Stimulated activated CD8-positive, alpha-beta memory T cell treated with anti-CD3 and anti-CD28 coated beads, Interleukin-15, amount 100 ng/mL, for 4 hours (primary cell): ENCODE measurements at places on chromosomes 6 and 20.

- no peak for DNase-seq
Measured at GRCh38 chr20:24692446-24693200, 223.2 kb downstream of the SYNDIG1 start.

GRCh38 chr6:115411756-115412155 is 648.9 kb downstream of the FRK start:
- DNase-seq: no peak

GRCh38 chr6:129893640-129894039 is 32.5 kb upstream of the TMEM244 start:
- DNase-seq: no peak

- no peak for DNase-seq
Measured at GRCh38 chr6:39441986-39442385, 119.5 kb upstream of the KCNK16 start.

GRCh38 chr6:145729887-145730286 is 5.4 kb downstream of the EPM2A start:
- DNase-seq: no peak

DNA sequence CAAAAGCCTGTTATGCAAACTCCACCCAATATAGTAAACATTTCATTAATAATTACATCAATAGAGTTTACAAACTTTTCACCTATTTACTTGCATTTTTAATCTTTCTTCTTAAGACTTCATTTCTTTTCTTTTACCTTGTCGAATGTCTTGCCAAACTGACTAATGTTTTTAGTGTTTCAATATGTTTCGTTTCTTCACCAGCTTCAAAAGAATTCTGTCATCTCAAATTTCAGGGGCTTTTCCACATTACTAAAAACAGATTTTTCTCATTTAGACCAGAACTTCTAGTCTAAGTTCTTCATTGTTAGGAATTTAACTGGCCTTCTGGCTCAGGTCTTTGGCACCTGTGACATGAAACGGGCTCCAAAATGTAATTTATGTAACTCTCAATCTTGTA is 196.5 kb downstream of the ARHGAP18 start:
- no peak for DNase-seq

- no peak for DNase-seq
Measured at GRCh38 chr6:35449287-35449881, 2.8 kb upstream of the FANCE start.

DNA sequence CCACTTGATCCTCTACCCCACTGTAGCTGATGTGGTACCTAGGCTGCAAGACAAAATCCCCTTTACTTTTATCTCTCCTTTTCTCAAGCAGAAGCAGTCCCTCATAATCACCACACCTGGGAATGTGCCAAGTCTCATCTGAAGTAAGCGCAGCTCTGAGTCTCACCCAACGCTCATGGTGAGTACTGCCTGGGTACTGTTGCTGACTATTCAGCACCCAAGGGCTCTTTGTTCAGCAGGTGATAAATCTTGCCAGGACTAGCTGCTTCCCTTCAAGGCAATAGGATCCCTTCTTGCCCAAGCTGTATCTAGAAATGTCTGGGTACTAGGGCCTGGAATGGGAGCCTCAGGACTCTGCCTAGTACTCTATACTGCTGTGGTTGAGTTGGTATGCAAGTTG is 70.9 kb downstream of the GCLC start:
- DNase-seq: no peak

DNA sequence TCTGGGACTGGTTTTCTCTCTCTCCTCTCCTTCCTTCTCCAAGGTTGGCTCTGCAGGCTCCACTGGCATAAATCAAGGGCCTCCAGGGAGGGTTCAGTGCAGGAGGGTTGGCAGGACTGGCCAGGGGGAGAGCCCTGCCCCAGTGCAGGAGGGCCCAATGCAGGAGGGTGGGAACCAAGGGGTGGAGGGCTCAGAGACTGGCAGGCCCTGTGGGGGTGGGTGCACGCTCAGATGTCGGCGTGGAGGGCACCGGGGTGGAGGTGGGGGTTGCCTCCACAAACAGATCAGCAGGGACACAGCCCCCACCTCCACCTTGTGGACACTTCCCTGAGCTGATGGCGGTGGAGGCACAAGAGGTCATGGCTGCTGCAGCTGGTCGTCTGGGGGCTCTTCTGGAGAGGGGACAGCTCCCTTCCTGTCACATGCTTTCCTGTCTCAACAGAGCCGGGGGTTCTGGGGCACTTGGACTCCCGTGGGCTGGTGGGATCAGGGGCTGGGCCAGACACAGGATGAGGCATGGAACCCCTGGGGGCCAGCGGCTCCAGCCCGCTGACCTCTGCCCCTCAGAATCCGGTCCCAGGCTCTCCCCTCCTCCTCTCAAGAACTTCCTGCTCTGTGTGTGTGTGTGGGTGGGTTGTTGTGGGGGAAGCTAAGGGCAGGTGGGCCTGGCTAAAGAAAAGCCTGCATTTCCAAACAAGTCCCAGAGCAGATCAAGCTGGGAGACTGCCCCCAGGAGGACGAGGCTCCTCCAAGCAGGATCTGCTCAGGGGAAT is 2.7 kb upstream of the ABHD16B start:
- DNase-seq: no peak

DNA sequence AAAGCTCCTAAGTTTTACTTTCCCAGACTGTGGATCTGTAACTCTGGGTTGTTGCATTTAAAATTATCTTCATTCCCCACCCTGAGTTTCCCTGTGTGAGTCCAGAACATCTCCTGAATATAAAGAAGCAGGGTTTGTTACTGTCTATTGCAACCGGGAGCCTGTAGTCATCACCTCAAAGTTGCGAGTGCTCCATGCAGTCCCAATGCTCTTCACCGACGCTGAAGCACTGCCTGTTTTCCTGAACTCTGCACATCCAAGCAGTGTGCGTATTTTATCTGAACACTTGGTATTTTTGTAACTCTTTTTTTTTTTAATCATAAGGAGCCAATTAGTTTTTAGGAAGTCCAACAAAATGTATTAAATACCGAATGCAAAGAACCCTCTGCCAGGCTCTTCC is 907 bp upstream of the HLA-B start:
- DNase-seq: no peak

DNA sequence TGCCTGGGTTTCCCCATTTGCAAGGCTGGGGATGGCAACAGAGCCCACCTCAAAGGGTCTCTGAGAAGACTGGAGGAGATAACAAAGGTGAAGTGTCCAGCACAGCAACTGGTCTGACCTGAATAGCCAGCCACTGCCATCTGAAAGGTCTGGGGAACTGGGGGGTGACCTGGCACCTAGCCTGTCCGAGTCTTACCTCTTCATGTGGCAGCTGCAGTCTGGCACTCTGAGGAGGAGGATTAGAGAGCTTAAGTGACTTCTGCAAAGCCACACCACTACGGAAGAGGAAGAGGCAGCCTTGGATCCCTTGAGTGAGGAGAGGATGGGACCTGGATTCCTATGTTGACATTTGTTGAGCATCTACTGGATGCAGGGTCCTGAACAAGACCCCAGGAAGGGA is 22.2 kb downstream of the C20orf203 start:
- DNase-seq: no peak

DNA sequence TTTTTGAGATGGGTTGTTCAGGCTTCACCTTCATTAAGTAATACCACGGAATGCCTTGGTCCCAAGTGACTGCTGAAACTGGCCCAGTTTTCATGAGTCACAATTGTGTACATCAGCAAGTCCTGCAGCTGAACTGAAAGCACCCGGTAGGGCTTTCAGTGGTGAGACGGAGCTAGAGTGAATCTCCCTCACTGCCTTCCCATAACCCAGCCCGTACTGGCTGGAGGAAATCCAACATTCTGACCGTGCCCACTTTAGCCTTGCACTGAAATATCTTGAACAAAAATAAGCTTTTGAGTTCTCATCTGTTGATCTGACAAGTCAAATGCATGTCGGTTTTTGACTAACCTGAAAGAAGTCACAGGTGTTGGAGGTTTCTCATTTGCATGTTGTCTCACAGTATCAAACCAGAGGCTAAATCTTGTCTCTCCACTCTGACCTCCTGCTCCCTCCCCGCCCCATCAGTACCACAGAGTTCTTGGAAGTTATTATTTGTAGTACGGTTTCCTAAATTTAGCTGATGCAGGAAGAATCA is 35.9 kb downstream of the DUSP22 start:
- no peak for DNase-seq

DNA sequence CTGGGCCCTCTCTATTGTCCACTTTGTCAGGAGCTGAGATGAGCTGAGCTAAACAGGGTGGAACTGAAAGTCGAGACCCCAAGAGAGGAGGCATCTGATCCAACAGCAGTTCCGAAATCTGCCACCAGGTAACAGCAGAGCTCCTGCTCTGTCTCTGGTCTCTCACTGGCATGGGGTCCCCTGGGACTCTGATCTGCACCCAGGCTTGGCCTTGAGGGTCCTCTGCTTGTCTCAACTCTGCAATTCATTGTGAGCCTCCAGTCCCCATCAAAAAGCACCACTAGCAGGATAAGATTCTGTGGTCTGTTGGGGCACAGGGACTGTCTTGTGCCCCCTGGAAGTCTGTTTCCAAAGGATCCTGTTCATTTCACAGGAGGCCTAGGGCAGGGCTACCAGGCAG is 62.5 kb upstream of the TOP1 start:
- no peak for DNase-seq

DNA sequence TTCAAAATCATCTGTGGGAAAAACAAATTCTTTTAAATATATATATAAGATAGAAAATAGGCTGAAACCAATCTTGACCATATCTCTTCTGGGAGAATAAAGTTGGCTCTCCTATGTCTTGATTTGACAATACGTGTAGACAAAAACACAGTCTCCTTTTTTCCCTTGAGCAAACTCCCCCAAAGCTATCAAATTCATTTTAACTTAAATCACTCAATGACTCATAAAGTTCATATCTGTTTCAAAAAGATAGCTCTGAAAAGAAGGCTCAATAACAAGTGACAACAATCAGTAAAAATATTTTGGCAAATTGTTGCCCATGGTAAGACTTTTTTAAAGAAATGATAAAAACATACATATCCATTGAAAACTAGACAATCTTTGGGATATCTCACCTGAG is 236.0 kb upstream of the TENT5A start:
- DNase-seq: no peak

DNA sequence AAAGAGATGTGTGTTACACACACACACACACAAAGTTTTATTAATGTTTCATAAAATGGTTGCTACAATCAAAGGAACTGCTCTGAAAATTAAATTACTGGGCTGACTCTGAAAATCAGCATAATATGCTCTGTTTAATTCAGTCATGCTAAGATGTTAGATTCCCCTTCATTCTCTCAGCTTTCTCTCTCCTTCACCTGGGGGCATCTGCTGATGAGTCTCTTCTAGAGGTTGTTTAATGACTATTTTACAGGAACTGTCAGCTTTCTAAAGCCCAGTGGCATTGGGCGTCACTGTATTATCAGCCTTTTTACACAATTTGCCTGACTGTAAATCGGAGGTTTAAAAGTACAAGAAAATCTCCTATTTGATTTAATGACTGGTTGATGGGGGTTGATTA is 559.7 kb upstream of the POU3F2 start:
- DNase-seq: no peak

DNA sequence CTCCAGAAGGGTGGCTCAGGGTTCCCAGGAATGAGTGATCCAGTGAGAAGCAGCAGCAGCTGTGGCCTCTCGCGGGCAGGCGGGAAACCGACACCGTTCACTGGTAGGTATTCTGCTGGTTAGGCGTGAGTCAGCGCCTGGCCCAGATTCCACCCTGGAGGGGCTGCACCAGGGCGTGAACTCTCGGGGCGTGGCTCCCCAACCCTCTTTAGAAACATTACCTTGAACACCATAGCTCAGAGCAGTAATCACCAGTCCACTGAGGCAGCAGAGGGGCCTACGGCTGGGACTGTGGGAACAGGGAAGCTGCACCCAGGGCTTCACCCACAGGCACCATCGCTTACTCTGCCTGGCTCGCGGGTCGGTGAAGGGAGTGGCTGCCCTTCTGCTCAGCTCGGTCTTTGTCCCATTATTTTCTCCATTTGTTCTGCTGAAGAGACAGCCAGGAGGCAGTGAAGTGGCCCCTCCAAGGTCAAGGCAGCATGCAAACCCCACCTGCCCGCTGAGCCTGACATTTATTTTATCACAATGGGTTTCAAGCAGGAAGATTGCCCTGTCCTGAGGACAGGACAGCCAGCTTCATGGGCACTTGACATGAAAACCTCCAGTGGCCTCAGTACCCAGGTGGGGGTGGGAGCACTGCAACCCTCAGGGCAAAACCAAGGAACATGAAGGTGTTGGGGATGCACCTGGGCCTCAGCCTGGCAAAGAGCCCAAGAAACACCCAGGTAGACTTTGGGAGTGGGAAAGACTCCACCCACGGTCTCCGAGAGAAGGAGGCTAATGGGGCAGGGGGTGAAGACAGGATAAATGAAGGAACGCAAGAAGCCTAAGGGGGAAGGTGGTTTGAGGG is 51.0 kb upstream of the CD93 start:
- no peak for DNase-seq

DNA sequence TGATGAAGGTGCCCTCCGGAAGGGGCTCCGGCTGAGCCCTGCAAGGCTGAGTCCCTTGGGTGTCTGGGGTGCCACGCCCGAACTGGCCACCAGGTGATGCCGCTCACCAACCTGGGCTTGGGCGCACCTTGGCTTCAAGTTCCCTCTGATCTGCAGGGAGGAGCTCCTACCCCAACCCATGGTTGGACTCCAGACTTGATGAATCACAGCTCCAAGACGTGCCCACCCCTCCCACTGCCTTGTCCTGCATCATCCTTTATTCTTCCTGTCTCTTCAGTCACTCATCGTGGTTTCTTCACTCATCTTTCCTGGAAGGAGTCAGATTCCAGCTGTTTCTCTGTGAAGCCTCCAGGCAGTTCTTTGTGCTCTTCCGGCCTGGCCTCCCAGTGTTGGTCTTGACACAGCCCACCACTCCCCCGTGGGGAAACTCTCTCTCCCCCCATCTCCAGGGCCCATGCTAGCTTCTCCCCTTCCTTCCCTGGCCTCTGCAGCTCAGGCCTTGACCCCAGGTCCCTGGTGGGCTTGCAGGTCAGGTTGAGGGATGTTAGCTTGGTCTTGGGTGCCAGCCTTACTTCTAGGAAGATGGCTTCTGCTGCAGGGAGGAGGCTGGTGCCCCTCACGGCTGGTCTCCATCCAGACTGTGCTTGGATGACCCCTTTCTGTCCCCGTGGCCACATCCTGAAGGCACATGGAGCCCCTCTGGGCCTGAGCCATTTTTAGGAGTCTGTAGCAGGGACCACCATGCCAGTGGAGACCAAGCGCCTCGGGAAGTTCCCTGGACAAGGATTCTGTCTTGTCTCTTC is 2.6 kb upstream of the ZBP1 start:
- no peak for DNase-seq

DNA sequence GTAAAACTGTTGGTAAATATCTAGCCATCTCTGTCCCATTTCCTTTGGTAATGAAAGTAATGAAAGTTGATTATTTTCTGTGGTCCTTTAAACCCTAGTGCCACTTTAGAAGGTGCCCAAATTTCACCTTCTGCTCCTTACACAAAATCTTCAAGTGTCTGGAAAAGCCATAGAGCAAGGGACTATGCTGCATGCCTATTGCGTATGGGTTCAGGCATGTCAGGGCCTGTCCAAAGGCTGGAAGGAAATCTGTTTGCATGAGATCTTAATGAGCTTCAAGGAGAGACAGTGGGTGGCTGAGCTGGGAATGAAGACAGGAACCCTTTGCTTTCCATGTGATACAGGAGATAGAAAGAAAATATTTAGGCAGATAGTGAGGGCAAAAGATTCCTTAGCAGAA is 66.6 kb upstream of the CCN6 start:
- no peak for DNase-seq

- DNase-seq: no peak
Measured at GRCh38 chr6:133951227-133951626, 1.8 kb upstream of the TBPL1 start.
